ENCODE measurements at places on chromosomes 3 and 15. TPM values are rescaled to one million over a fixed set of nuclear protein-coding genes. Genes with fewer than 3 reads are reported as not detected.

Gene CCNB2
- total RNA-seq: 61.9 TPM

Gene ILDR1
- total RNA-seq: not detected

Gene SAMMSON
- total RNA-seq: not detected

Gene PIGZ
- 0.76 TPM for total RNA-seq

Gene EOMES
- total RNA-seq: 4.4 TPM

Gene CATSPER2
- 6.6 TPM for total RNA-seq

Gene TNFAIP8L3
- not detected for total RNA-seq

Gene SCAMP5
- 0.65 TPM for total RNA-seq

Gene INTS14
- 47.4 TPM for total RNA-seq

DNA sequence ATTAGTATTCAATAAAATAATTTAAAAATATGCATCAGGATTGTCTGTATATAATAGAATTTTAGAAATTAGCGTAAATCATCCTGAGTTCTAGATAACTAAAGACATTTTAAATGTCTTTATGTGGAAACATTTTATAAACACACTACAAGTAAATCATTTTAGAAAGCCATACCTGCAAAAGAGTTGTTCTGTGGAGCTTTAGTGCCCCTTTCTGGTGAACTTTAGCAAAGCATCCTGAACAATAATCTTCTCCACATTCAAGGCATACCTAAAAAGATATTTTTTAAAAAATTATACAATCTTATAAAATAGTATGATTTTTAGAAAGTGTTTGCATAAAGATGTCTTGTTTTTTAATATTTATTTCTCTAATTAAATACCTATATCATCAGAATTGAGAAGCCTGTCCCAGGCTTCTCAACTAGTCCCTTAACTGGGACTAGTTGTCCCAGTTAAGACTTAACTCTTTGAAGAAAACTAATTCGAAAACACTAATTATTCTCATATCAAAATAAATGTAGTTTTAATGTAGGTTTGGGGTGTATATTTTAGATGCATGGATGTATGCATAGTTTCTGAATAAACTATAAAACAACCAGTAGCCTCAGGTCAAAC is 29.7 kb downstream of the ZBBX start:
- H3K27ac ChIP-seq: no peak overlapping the region
- no peak for DNase-seq
- no peaks in the 10 kb centered on the region for H3K36me3 ChIP-seq
- no peaks in the 10 kb centered on the region for H3K4me1 ChIP-seq

DNA sequence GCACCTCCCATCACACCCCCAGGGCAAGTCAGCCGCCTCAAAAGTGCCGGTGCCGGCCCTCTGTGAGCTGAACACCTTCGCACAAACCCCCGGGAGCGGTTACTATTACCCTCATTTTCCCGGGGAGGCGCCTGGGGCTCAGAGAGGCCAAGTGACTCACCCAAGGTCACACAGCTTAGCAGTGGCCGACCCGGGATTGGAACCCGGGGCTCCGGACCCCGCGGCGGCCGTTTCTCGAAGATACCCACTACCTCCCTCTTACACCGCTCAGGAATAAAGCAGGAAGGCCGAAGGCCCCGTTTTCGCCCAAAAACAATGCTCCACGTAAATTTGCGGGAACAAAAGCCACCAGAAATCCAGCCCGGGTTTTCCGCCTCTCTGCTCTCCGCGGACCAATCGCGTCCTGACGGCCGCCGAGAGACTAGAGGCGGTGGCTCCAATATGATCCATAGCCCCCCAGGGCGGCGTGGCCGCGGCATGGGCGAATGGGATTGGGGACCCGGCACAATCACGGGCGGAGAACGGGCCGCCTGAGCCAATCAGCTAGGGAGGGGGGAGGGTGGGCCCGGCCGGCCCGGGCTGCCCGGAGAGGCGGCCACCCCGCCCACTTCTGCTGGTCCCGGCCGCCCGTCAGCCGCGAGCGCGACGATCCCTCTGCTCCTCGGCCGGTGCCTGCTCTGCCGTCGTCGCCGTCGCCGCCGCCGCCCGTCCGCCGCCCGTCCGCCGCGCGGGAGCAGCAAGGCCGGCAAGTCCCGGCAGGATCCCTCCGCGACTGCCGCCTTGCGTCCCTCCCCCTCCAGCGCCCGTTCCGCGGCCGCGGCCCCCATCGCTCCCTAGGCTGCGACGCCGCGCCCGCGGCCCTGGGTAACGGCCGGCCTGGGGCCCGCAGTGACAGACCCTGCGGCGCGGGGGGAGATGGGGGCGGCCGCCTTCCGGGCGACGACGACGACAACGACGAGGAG is 177.0 kb downstream of the OR4M2 start:
- DNase-seq: no peak
- peaks cover 35% of the 10 kb centered on the region for H3K4me1 ChIP-seq
- H3K36me3 ChIP-seq: no peaks in the 10 kb centered on the region
- no peak overlapping the region for H3K27ac ChIP-seq
- no peak overlapping the region for H3K4me3 ChIP-seq

GRCh38 chr15:74174219-74174957 is 878 bp downstream of the ISLR start:
- DNase-seq: no peak
- no peak overlapping the region for H3K27ac ChIP-seq

GRCh38 chr3:102182162-102182561 is 252.7 kb upstream of the ZPLD1 start:
- no peaks in the 10 kb centered on the region for H3K36me3 ChIP-seq
- H3K27ac ChIP-seq: no peak overlapping the region
- no peak for DNase-seq
- peaks cover 3% of the 10 kb centered on the region for H3K4me1 ChIP-seq

- H3K36me3 ChIP-seq: no peaks in the 10 kb centered on the region
- no peaks in the 10 kb centered on the region for H3K4me1 ChIP-seq
- H3K4me3 ChIP-seq: no peak overlapping the region
- H3K27ac ChIP-seq: no peak overlapping the region
Observed at GRCh38 chr3:94529816-94530215, 467.0 kb downstream of the NSUN3 start.

GRCh38 chr3:188979669-188980310 is 192.0 kb upstream of the TPRG1 start:
- H3K4me1 ChIP-seq: peaks cover 9% of the 10 kb centered on the region
- no peak overlapping the region for H3K4me3 ChIP-seq
- H3K27ac ChIP-seq: no peak overlapping the region
- no peaks in the 10 kb centered on the region for H3K27me3 ChIP-seq
- no peak for DNase-seq

DNA sequence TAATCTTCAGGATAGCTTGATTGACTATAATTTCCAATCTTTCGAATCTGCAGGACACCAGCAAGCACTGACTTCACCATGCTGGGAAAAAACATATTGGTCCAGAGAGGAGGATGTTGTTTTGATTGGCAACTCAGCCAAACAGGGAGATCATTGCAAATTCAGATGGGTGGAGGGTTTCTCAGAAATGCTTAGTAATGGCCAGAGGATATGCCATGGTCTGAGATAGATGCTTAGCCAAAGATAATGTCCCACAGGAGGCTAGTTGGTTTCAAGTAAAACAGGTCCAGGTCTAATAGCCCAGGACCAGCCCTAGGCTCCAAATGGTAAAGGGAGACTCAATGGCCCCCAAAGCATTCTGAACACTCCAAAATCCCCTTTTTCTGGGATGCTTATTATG is 46.7 kb upstream of the CCDC80 start:
- no peak overlapping the region for H3K27ac ChIP-seq
- no peak for DNase-seq
- H3K4me3 ChIP-seq: no peak overlapping the region
- no peaks in the 10 kb centered on the region for H3K36me3 ChIP-seq

GRCh38 chr3:10305331-10305902 is 12.7 kb upstream of the GHRL start:
- H3K27me3 ChIP-seq: no peaks in the 10 kb centered on the region
- H3K4me1 ChIP-seq: peaks cover under 1% of the 10 kb centered on the region
- H3K36me3 ChIP-seq: peaks cover 59% of the 10 kb centered on the region
- DNase-seq: no peak
- no peak overlapping the region for H3K27ac ChIP-seq

- DNase-seq: no peak
- H3K27ac ChIP-seq: no peak overlapping the region
- H3K27me3 ChIP-seq: peaks cover under 1% of the 10 kb centered on the region
- H3K4me1 ChIP-seq: no peaks in the 10 kb centered on the region
Observed at GRCh38 chr3:61903931-61904657, 342.7 kb downstream of the PTPRG start.

DNA sequence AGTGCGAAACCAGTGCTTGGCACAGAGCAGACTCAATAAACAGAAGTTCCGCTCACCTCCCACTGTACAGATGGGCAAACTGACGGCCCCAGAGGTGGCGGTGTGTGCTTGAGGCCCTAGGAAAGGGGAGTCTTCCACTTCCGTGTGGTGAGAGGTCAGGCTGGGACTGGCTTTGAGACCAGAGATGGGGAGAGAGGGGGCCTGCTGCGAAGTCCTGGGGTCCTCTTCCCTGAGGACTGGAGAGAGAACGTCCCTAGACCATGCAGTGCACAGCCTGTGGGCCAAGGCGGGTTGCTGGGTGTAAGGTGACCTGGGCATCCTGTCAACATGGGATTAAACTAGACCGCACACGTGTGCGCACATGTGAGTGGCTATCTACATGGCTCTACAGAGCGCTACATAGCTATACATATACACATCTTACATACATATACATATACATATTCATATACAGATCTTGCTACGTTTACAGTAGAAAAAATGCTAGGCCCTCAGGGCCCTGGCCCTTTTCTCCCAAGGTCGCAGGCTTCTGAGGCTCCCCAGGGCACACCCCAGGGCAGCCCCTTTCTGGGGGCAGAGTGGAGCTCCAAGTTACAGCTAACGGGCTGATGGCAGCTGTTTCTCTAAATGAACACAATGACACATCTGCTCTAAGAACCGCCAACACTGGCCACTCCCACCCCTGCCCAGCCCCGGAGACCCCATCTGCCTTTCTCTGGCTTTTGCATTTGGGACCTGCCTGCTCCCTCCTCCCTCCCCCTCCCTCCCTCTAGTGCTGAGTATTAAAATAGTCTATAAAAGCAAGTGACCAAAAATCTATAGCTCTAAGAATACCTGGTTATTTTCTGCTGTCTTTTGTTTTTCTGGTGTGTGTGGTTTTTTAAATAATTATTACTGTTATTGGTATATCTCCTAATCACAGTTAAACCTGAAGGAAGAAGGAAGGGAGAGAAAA is 47.0 kb downstream of the HCN4 start:
- H3K27ac ChIP-seq: no peak overlapping the region
- H3K27me3 ChIP-seq: peaks cover 19% of the 10 kb centered on the region
- H3K4me1 ChIP-seq: peaks cover 7% of the 10 kb centered on the region
- no peaks in the 10 kb centered on the region for H3K36me3 ChIP-seq
- no peak for DNase-seq

GRCh38 chr15:98123297-98123696 is 162.8 kb downstream of the ARRDC4 start:
- H3K4me1 ChIP-seq: no peaks in the 10 kb centered on the region
- no peak for DNase-seq
- H3K36me3 ChIP-seq: no peaks in the 10 kb centered on the region
- no peak overlapping the region for H3K4me3 ChIP-seq
- no peaks in the 10 kb centered on the region for H3K27me3 ChIP-seq

GRCh38 chr3:49020330-49021212 is 1.4 kb upstream of the NDUFAF3 start:
- peak; percentile 60 for DNase-seq
- H3K36me3 ChIP-seq: peaks cover 43% of the 10 kb centered on the region
- peaks cover 39% of the 10 kb centered on the region for H3K4me1 ChIP-seq
- H3K27ac ChIP-seq: peak overlapping the region; percentile 94

DNA sequence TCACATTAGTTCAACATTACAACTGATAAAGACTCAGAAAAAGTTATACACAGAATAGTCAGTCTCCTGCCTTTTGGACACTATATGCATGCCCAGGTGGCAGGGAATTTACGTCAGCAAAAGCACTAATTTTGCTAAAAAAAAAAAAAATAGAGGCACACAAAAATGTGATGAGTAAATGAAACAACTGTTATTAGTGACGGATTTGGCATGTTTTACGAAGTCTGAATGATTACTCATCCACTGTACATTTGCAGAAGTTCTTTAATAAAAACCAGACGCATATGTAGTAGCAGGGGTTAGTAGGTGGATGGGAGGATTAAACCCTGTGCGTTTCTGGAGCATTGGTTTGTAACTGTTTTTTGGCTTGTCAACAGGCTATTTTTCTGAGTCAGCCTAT is 99.0 kb downstream of the MITF start:
- no peak overlapping the region for H3K4me3 ChIP-seq
- H3K4me1 ChIP-seq: no peaks in the 10 kb centered on the region
- DNase-seq: no peak

DNA sequence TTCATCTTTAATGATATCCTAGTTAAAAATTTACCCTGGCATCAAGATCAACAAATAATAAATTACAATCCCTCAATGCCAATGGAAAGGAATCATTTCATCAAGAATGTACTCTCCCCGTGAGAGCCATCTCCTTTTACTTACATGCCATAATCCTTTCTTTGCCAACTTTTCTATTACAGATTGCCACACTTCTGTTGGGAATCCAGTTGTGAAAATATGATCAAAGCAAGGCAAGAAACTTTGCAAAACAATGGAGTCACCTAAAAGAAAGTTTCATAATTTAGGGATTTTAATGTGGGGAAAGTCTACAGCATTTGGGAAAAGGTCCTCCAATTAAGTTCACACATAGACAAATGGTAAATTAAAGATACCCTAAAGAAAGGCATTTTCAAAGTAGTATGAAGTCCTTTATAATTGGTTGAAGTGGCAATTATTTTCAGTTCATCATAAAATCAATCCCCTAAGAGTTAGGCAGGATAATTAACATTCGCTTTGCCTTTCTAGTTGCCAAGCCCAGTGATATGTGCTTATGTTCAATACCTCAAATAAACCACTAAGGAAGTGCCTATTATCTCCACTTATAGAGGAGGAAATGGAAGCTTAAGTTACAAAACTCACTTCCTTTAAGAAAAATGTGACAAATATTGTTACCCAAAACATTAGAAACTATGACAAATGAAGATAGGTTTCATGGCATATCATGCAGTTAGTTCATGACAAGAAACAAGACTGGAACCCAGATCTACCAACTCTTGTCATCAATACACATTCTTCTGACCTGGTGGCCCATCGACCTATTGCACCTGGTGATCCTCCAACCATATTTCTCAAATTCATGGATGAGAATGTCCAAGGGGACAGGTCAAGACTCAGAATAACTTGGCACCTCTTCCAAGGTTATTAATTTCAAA is 49.1 kb downstream of the TRANK1 start:
- no peaks in the 10 kb centered on the region for H3K27me3 ChIP-seq
- no peak for DNase-seq
- peak overlapping the region; percentile 55 for H3K27ac ChIP-seq
- no peak overlapping the region for H3K4me3 ChIP-seq
- H3K4me1 ChIP-seq: peaks cover 43% of the 10 kb centered on the region

- peak overlapping the region; percentile 72 for H3K4me3 ChIP-seq
- DNase-seq: peak; percentile 13
- H3K27ac ChIP-seq: no peak overlapping the region
- H3K4me1 ChIP-seq: peaks cover 6% of the 10 kb centered on the region
- no peaks in the 10 kb centered on the region for H3K36me3 ChIP-seq
- H3K27me3 ChIP-seq: peaks cover 45% of the 10 kb centered on the region
Observed at GRCh38 chr3:126358038-126358815, 1.0 kb upstream of the KLF15 start.

- no peaks in the 10 kb centered on the region for H3K36me3 ChIP-seq
- peak; percentile 88 for DNase-seq
- no peaks in the 10 kb centered on the region for H3K4me1 ChIP-seq
- H3K4me3 ChIP-seq: no peak overlapping the region
- H3K27me3 ChIP-seq: no peaks in the 10 kb centered on the region
Observed at GRCh38 chr3:123642182-123642956, 57.5 kb upstream of the HACD2 start.
